ENCODE measurements at places on chromosomes 16 and 17. TPM values are rescaled to one million over a fixed set of nuclear protein-coding genes. Genes with fewer than 3 reads are reported as not detected.

Gene ENPP7
- not detected for total RNA-seq

DNA sequence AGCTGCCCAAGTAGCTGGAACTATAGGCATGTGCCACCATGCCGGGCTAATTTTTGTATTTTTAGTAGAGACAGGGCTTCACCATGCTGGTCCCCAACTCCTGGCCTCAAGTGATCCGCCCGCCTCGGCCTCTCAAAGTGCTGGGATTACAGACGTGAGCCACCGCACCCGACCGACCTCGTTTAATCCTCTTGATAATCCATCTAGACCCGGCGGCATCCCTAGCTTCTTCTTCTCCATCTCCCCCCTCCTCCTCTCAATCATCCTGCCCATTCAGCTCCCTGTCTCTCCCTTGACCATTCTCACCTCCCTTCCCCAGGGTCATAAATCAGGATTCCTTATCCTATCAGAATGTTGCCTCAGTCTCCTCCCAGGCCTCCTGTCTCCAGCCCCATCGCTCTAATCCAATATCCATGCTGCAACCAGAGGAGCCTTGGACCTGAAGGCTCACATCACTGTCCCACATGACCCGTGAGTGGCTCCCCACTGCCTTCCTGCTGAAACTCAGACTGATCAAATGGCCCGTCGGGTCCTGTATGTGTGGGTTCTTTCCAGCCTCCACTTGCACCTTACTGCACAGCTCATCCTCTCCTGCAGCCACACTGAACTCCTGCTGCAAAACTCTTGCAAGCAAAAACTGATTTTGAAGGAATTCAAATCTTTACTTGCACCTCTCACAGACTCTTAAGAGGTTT lies 74.1 kb upstream of the CDH5 start:
- no peak for DNase-seq

DNA sequence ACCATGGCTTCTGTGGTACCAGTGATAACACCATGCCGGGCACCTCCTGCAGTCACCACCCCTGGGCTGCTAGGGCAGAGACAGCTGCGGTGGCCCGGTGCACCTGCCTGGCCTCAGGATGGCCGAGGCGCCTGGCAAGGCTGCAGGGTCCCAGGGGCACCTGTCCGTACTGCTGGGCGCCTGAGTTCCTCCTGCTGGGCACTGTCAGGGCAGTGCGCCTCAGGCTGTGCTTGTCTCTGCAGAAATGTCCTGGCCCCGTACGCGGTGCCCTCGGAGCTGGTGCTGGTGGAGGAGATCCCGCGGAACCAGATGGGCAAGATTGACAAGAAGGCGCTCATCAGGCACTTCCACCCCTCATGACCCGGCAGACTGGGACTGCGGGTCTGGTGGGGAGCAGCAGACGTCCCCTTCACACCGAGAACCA lies 17.7 kb upstream of the CDH15 start:
- DNase-seq: no peak

- no peak for DNase-seq
Observed at GRCh38 chr17:8728971-8729370, 15.7 kb downstream of the CCDC42 start.

- DNase-seq: no peak
Observed at GRCh38 chr16:84156342-84156784, 11.3 kb downstream of the DNAAF1 start.

DNA sequence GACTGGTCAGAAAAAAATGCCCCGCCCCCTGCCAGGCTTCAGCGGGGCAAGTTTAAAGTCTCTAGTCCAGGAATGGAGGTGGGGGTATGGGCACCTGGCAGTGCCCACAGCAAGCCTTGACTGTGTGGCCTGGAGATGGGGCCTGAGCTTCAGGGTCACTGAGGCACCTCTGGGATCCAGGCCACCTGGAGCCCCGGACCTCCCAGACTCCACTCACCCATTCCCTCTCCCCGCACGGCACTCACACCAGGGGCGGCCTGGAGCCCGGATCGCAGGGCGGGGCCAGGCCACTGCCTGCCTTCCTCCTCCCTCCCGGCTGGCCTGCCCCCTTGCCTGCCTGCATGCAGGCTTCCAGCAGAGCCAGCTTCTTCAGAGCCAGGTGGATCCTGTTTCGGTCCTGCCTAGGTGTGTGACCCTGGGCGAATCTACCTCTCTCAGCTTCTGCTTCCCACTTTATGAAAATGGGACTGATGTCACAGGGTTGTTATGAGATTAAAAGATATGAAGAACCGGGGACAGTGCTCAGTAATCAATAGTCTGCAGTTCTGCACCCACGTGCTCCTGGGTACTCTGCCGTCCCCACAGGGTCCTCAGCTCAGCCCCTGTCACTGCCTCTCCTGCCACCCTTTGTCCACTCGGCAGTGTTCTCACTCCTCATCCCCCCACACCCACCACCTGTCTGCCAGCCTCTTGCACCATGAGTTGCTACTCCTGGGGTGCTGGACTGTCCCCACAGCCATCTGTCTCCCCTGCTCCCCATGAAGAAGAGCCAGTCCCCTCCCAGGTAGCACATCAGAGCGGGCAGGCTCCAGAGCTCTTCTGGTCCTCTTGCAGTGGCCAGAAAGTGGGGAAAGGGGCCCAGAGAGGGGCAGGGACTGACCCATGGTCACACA lies 1.2 kb upstream of the TCAP start:
- DNase-seq: no peak

GRCh38 chr16:2848933-2849725 lies 8.8 kb downstream of the PRSS22 start:
- no peak for DNase-seq

- DNase-seq: no peak
Observed at GRCh38 chr17:34567691-34568465, 11.5 kb upstream of the TMEM132E start.

DNA sequence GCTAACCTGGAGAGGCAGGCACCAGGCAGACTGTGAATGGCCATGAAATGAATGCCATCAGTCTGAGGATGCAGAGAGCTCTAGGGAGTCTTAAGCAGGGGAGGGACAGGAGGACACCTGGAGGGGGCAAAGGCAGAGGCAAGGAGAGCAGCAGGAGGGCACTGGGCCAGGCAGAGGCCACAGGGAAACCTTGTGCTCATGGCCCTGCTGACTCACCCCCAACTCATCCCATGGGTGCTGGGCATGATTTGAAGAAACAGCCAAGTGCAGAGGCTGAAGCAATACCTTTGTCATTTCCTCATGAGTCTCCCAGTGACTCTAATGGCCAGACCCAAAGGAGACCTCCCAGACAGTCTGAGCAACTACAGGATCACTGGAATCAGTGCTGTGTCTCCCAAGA lies 141.4 kb downstream of the TMEM132E start:
- DNase-seq: no peak

DNA sequence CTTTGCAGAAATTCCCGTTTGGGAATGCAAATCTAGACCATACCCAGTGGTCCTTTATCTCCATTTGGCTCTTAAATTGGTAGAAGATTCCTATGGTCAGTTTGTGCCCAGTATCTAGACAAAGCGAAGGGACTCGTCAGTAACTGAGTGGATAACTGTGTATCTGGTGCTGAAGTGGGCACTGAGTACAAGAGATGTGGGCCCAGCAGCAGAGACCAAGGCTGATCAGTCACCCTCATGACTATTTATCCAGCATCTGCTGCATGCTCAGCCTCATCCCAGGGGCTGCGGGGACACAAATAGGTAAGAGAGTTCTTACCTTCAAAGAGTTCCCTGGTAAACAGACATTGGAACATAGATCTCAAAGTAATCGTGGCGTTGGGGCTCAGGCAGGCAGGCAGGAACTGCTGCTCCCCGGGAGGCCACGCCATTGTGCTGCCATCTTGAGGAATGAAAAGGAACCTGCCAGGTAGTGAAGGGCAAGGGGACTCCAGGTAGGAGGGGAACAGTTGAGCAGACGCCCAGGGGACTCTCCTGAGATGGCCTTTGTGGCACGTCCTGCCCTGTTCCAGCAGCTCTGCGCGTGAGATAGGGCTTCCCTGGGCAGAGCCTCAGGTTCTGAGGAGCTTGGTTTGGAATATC lies 10.3 kb downstream of the NT5M start:
- DNase-seq: no peak

GRCh38 chr16:70341600-70341999 lies 5.1 kb upstream of the DDX19A start:
- DNase-seq: no peak

- DNase-seq: peak; percentile 62
Observed at GRCh38 chr16:81523387-81524115, 78.9 kb downstream of the CMIP start.

Gene NPLOC4
- 69.5 TPM for total RNA-seq

Gene USP43
- 1.3 TPM for total RNA-seq

DNA sequence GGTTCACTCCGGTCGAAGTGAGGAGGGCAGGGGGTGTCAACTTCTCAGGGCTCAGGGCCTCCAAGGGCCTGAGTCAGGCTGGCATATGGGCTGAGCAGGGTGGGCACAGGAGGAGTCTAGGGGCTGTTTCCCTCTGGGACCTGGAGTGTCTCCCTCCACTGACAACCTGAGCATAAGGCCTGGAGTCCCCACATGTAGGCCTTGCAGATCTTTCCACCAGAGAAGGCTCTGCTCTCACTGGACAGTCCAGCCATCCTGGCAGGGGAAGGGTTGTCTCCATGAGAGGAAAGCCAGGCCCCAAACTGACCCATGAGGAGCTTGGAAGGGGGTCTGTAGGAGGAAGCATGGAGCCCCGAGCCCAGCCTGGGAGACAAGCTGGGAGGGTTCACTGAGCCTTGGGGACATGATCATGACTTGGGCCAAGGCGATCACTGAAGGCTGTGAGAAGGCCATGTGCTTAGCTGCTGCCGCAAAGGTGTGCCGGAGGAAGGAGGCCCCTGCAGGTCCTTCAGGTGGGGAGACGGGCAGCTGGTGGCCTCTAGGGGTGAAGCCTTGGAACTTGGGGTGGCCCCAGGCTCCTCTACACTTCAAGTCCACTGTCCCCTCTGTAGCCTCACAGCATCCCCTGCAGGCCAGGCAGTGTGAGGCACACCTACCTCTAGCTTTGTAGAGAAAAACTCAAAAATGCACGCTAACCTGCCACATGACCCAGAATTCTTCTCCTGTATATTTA lies 9.9 kb downstream of the CMTM2 start:
- no peak for DNase-seq

DNA sequence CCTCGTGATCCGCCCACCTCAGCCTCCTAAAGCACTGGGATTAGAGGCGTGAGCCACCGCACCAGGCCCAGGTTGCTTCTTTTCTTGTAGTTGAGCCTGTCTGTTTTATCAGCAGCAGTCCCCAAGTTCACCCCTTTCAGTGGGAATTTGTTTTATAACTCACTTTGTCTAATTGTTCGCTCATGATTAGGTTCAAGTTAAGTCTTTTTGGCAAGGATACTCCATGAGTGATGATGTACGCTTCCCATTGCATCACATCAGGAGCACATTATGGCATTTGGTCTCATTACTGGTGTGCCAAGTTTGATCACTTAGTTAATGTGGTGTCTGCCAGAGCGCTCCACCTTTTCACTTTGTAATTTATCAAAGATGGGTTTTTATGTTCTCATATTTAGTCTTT lies 14.4 kb upstream of the GJD3 start:
- DNase-seq: no peak

GRCh38 chr17:14840616-14841231 lies 424.4 kb downstream of the PMP22 start:
- DNase-seq: no peak

Gene ADAD2
- 1.6 TPM for total RNA-seq

DNA sequence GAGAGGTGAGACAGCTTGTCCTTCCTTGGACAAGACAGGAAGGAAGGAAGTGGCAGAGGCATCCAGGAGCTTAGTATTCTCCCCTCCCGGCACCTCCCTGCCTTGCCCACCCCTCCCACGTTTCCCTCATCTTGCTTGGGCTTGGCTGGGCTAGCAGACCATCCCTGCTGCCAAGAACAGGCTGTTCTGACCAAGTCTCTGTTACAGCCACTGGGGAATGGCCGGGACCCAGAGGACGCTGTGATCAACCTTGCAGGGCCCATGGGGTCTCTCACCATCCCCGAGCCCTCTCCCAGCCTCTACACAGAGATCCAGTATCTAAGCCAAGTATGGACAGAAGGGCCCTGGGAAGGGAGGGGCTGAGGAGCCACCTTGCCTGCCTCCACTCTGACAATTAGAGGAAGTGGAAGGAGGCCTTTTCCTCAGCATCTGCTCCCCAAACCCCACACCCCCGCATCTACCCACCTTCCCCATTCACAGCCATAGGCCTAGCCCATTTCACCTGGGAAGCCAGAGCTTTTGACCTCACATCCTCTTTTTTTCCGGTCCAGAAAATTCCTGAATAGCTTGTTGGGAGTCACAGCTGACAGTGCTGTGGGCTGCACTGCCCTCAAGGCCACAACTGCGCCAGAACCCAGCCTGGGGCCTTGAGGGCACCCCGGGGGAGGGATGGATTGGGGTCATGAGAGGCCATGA lies 14.1 kb downstream of the CD300LG start:
- DNase-seq: no peak

Gene NTN1
- 7.3 TPM for total RNA-seq

Gene MYH11
- total RNA-seq: 28.9 TPM

- no peak for DNase-seq
Observed at GRCh38 chr17:55157165-55157564, 107.6 kb upstream of the HLF start.

Data from omental fat pad (tissue), 4 donors.